ENCODE measurements at places on chromosomes 12 and 14.

GRCh38 chr14:38623661-38624060 lies 367.8 kb upstream of the CLEC14A start:
- no peak for DNase-seq

DNA sequence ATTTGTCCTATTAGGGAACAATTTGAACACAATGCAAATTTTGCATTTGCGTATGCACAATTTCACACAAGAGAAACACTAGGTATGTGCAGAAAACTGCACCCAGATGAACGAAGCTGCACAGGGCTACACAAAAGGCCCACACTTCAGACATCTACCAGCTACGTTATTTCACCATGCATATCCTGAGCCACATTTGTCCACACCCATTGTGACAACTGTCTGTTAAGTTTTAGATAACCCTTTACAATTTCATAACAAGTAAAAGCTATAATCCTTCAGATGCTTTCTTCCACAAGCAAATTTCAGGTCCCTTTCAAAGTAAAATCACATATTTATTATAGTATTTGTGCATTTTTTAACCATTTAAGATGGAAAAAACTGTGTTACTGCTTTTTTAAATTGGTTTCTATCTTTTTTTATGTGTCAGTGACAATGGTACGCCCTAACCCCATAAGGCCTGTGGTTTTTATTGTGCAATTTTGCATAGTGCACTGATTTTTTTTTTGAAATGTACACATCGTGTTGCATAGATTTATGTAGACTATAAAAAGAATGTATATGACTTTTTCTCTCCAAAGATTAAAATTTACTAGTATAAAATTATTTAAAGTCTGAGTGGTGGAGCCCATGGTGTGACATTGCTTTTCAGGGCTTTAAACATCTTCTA lies 87.8 kb upstream of the BTG1 start:
- no peak for DNase-seq

- peak; percentile 41 for DNase-seq
These were observed 106.7 kb downstream of the CRADD start for GRCh38 chr12:93783832-93784231.

DNA sequence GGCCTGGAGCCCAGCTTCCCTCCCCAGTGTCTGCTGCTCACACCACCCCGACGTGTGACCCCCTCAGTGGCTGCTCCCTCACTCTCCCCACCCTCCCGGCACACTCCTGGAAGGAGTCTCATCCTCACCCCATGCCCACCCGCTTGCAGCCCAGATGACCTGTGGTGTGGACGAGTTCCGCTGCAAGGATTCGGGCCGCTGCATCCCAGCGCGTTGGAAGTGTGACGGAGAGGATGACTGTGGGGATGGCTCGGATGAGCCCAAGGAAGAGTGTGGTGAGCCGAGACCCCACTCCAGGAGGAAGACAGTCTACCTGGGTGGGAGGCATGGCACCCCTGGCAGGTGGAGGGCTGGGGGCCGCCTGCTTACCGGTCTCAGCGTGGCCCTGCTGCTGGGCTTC lies 15.0 kb upstream of the NXPH4 start:
- no peak for DNase-seq

- no peak for DNase-seq
These were observed 85.5 kb upstream of the SSTR1 start for GRCh38 chr14:38122241-38122640.

DNA sequence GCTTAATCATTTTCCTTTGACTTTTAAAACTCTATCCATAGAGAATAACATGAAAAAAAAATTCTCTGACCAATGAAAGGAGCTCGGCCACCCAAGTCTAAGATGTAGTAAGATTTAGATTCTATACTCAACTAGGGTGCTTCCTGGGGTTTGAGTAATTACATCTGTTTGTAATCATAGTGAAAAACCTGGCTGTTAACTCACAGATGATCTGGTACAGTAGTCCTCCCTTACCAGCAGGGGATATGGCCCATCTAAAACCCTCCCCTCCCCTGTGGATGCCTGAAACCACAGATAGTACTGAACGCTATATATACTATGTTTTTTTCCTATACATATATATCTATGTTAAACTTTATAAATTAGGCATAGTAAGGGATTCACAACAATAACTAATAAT lies 89.2 kb downstream of the DAAM1 start:
- no peak for DNase-seq

All from activated CD4-positive, alpha-beta T cell treated with anti-CD3 and anti-CD28 coated beads, Interleukin-2, amount 50 U/mL, for 48 hours (primary cell).